ENCODE measurements at places on chromosomes 12 and 14.

- no peak for DNase-seq
Measured at GRCh38 chr12:32486158-32486557, 86.8 kb downstream of the FGD4 start.

- no peak for DNase-seq
Measured at GRCh38 chr12:108324351-108325017, 14.6 kb downstream of the CMKLR1 start.

DNA sequence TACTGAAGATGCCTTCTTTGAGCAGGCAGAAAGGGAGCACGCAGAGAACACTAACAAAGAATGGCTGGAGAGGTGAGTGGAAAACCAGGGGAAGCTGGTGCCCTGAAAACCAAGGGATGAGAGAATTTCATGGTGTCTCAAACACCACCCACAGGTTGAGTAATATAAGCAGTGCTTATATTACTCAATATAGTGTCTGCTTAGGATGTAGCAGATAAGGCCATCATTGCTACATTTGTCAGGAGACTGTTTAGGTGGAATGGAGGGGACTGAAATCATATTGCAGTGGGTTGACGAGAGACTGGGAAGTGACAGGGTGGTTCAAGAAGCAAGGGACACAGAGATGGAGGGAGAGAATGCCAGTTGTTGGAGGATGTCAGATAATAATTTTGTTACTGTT lies 20.6 kb downstream of the PKP2 start:
- DNase-seq: no peak

- peak; percentile 69 for DNase-seq
Measured at GRCh38 chr12:57756406-57757341, 1.8 kb downstream of the MARCHF9 start.

DNA sequence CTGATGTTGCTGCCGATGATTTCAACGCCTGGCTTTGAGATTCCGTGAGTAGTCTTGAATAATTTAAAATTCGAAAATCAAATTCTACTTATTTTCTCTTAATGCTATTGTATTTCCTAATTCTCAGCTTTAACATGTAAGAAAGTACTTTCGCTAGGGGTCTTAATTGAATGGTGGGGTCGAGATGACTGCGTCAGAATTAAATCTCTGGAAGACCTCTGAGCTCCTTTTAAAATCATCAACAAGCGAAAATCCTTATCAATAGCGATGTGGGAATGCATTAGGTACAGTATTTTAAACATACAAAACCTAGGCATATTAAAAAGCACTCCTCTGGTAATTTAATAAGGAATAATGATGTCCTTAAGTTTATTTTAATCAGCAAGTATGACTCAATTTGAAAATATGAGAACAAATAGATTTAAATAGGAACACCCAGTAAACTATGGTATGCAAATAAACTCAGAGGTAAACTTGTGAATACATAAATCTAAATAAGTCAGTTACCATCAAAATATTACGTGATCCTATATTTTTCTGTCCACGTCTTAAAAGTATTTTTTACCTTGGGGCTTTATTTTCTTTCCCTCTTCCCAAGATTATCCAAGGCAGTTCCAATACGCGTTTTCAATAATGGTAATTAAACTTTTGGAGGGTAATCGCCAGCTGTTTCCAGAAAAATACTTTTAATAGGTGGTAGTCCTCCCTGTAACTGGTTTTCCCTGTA lies 1.4 kb downstream of the FOXA1 start:
- no peak for DNase-seq

GRCh38 chr14:103008768-103009357 lies 48.5 kb downstream of the CDC42BPB start:
- DNase-seq: no peak

- DNase-seq: no peak
Measured at GRCh38 chr12:79326663-79327062, 364.1 kb downstream of the PAWR start.

GRCh38 chr14:74429991-74430390 lies 4.0 kb upstream of the SYNDIG1L start:
- no peak for DNase-seq

- DNase-seq: no peak
Measured at GRCh38 chr14:53399057-53399456, 245.9 kb upstream of the DDHD1 start.

GRCh38 chr12:110661337-110661972 lies 27.5 kb downstream of the HVCN1 start:
- DNase-seq: peak; percentile 8

DNA sequence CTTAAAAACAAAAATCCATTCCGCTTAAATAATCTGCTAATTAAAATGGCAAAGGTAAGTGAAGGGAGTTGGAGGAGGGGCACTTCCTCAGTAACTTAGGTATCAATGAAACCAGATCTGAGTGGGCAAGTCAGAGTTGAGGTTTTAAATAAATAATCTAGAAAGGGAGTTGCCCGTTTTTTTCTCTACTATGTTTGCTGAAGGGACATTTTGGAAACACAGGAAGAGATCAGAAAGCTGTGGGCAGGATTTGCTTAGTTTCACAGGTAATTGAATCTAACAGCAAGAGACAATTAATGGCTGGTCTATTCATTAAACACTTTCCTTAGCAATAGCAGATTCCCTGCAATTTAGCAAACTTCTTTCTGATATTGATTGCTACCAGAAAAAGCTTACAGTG lies 186.0 kb upstream of the ABCD2 start:
- no peak for DNase-seq

GRCh38 chr12:39935275-39935674 lies 170.6 kb downstream of the SLC2A13 start:
- DNase-seq: no peak

- DNase-seq: no peak
Measured at GRCh38 chr12:73180734-73181133, 908.6 kb downstream of the TRHDE start.

DNA sequence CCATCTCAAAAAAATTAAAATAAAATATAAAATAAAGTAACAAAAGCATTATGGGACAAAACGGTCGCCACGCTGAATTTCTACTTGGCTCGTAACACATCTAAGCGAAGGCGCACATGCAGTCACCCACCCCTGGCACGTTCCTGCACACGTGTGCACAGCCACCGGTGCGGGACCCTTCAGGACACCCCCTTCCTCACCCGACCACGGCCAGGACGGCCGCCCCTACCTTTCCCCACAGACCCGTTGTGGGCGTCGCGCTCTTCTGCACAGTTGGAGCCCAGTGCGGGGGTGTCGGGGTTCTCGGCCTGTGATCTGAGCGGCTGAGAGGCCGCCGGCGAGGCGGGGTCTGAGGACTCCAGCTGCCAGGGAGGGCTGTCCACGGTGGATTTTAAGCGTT lies 44.4 kb upstream of the GPR68 start:
- no peak for DNase-seq

GRCh38 chr14:38910092-38910491 lies 192.9 kb downstream of the SEC23A start:
- DNase-seq: no peak

DNA sequence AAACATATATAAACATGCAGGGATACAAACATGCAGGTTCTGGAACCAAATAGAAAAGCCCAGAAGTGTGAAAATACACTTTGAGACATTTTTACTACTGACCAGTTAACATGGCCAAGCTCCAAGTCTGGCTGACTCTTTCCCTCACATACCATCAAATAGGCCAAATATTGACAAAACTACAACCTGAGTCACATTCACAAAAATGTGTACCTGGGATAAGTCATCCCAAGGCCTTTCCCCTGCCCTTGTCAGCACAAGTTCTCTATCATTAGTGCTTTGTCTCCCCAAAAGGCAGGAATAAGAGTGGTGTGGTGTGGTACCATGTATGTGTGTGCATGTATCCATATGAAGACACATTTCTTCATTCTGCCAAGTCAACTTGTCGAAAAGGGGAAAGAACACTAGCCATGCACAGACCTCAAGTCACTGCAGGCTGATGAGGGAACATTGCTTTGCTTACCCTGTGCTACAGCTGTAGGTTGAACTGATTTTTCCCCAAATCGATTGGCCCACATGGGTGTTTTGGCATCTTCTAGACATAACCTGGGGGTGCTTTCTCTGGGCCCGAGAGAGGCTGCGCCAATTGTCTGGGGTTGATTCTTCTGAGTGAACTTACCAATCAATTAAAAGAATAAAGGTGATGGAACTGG lies 14.9 kb downstream of the HOXC4 start:
- no peak for DNase-seq

- DNase-seq: no peak
Measured at GRCh38 chr14:64467101-64467500, 1.8 kb downstream of the AKAP5 start.

DNA sequence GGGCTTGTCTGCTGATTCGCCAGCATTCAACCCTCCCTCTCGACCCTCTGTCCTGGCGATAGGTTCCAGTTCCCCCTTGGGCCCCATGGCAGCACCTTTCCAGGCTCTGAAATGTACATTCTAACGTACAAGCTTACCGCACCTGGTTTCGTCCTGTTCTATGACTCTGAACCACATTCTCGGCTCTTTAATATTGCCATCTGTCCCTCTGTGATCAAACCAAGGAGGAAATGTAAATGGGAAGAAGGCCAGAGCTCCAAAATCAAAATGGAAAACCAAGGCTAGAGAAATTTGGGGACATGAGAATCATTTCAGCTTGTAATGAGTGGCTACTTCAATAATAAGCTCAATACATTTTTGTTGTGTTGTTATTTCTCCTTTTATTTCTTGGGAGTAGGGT lies 117.2 kb downstream of the TTC7B start:
- no peak for DNase-seq

Data from CD4-positive, alpha-beta T cell treated with Interleukin-6 at 100 ng/mL for 8 hours (primary cell).